ENCODE measurements at places on chromosomes 2 and 18.

- DNase-seq = no peak
Measured at GRCh38 chr2:235433860-235434259, 60.0 kb upstream of the AGAP1 start.

DNA sequence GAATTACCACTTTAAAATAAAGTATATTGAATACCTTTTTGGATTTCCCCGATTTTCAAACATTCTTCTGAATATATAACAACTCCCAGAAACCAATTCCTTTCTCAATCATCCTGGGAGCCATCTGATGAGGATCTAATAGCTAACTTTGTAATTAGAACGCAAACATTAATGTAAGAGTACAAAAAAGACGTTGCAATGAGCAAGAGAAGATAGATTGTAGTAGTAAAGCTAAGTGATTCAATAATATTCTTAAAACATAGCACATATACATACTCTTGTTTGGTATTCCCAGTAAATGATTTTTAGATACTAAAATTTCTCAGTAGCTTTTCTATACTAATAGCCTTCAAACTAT is 1.1 kb downstream of the ABCA12 start:
- DNase-seq = no peak

GRCh38 chr2:204871231-204871953 is 326.1 kb downstream of the PARD3B start:
- no peak for DNase-seq

DNA sequence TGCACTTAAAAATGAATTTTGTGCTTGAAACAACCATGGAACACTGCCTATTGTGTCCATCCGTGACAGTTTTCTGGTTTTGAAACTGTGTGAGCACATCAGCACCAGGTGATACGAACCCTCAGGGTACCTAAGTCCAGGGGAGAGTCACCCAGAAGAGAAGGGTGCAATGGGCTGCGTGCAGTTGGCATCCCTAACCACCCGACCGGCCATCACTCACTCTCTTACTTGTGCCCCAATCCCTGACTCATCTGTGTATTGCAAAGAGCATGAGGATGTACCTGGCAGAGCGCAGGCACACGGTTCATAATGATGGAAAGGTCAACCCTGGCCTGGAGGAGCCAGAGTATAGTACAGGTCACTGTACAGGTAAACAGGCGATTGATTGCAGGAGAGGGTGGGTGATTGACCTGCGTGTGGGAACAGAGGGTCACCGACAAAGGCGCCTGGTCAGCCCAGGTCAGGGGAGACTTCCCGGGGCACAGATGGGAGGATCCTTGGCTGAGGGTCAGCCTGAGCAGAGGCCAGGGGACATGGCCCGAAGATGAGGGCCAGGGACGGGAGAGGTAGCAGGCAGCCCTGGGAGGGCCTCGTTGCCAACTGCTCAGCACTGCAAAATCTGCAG is 160.3 kb downstream of the SEPTIN10 start:
- DNase-seq = no peak

DNA sequence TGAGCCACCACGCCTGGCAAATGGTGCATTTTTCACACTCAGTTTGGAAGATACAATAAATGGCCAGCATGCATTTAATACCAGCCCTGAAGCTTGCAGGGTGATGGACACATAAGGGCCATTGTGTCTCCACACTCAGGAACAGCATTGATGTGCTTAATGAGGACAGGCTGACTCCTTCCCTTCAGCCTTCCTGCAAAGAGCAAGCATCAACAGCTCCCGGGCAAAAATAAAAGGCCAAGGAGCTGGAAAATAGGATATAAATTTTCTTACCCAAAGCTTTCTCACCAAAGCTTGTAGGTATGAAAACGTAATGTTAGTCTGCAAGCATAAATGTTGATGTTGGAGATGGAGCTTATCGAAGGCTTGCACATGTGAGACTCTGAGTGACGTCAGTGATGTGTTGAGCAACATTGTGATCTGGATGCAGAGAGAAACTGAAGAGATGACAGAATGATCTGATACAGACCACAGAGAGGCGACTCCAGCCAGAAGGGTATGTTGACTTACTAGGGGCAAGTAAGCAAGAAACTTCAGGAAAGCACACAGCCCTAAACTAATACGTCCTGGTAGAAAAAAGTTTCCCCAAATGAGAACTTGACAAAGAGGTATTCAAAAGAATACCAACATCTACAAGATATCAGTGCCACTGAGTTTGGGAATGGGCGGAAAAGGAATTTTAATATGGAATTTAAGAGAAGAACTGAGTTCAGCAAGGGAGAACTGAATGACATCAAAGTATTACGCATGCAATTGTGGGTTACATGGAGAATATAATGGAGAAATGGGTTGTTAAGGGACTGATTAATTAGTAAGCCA is 256.5 kb downstream of the TGIF1 start:
- no peak for DNase-seq

DNA sequence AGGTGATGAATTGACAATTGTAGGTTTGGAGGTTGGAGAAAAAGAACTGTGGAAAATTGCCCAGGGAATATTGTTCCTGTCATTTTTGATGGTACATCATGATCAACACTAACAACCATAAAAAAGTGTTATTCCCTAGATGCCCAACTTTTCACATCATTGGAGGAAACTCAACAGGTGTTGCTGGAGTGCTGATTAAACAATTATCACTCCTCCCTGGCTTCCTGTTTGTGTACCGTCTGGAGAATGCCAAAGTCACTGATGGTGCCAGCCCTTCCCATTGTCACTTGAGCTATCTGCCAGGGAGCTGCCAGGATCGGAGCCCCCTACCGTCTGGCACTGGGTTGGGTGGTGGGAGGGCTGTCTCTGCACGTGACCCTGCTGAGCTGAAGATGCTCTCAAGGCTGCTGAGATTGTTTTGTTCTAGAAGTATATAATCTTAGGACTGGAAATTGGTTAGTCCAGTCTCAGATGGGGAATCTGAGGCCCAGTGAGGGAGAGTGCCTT is 156.9 kb downstream of the PRKCE start:
- no peak for DNase-seq

GRCh38 chr18:27062802-27063201 is 122.3 kb downstream of the CHST9 start:
- no peak for DNase-seq

- DNase-seq = no peak
Measured at GRCh38 chr18:5512176-5512575, 31.6 kb downstream of the EPB41L3 start.

DNA sequence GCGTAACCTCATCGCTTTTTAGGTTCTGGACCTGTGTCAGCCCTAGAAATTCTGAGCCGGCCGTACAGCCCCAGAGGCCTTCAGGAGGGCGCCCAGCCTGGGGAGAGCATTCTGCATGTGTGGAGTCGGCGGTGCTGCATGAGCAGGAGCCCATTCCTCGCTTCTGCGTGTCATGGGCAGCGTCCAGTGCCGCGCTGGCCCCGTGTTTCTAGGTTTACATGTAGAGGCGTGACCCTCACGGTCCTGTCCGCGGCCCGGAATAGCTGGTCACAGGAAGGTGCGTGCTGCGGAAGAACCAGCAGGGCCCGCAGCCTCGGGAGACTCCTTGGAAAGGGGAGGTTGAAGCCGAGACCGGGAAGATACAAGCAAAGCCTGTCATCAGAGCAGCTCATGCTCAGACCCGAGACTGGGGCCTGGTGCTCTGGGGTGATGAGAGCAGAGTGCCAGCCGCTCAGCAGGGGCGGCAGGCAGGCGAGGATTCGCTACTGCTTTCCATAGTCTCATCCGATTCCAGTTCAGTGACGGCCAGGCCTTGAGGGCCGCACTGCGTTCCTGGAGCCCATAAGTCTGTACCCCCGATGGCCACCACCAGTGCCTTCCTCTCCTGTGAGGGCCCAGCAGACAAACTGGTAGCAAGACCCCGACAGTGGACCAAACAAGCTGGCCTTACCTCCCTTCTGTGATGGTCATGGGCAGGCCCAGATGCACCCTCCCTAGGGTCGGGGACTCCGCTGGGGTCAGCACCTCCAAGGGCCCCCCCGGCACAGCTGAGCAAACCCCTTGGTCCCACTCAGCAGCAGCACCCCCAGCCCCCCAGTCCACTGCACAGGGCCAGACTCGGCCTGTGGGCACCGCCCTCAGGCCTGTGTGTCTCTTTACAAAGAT is 15.6 kb upstream of the NFATC1 start:
- DNase-seq = no peak

- no peak for DNase-seq
Measured at GRCh38 chr2:40123326-40123725, 328.6 kb downstream of the SLC8A1 start.

- no peak for DNase-seq
Measured at GRCh38 chr2:145601361-145601925, 1081.5 kb upstream of the ZEB2 start.

DNA sequence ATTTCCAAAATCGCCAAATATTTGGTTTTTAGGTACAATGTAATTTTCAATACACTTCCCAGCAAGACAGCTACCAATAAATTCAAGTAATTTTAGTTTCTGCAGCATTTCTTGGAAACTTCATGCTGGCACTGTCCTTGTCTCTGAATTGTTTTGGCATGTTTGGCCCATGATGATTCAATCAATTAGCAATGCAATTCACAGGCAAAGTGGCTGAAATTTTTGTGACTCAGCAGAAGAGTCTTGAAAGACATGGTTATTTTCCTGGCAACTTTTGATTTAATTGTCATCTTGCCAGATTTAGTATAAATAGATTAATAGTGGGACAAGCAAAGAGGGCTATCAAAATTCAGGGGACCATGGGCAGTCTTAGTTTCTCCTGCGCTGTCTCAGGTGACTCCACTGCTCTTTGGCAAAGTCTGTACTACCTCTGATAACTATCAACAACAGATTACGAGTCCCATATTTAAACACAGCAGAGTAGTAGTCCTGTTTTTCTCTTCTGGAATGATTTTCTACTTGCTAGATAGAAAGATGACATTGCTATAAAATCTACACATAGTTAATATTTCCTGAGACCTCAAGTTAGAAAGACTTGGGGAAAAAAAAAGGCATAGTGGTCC is 88.9 kb upstream of the CYP26B1 start:
- no peak for DNase-seq

- no peak for DNase-seq
Measured at GRCh38 chr2:206305523-206306245, 31.2 kb downstream of the ZDBF2 start.

DNA sequence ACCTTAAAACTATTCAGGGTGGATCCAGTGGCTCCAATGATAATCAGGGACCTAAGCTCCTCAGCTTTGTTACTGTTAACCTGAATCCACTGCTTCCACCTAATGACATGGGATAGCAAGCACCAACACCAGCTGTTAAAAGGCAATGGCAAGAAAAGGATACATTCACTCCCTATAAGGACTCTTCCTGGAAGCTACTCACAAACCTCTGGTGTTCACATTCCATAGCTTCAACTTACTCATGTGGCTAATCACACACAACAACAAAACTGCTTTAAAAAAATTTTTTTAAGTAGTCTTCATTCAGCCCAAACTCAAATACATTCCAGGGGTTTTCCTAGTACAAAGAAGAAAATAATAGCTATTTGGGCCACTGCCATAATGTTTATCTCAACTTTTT is 24.5 kb downstream of the ROCK2 start:
- DNase-seq = no peak

DNA sequence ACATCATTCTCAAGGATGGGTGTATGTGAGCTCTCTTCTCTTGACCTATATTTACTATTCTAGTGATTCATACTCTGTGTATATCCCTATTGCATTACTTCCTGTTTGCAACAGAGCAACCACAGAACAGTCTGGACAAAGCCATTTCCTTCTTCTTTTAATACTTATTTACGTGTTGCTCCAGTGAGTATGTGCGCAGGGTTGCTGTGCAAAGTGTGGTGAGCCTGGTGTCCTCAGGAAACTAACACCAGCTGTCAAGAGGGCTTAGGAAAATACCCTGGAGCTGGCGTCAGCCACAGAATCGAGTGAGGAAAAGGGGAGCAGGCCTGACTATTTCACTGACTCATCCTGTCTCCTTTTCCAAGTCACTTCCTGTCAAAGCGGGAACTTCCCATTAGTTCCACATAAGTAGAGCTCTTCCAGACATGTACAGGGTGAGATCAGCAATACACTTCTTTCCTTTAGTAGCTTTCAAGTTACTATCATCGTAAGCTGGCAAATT is 214.1 kb upstream of the COPS8 start:
- DNase-seq = peak; percentile 5

DNA sequence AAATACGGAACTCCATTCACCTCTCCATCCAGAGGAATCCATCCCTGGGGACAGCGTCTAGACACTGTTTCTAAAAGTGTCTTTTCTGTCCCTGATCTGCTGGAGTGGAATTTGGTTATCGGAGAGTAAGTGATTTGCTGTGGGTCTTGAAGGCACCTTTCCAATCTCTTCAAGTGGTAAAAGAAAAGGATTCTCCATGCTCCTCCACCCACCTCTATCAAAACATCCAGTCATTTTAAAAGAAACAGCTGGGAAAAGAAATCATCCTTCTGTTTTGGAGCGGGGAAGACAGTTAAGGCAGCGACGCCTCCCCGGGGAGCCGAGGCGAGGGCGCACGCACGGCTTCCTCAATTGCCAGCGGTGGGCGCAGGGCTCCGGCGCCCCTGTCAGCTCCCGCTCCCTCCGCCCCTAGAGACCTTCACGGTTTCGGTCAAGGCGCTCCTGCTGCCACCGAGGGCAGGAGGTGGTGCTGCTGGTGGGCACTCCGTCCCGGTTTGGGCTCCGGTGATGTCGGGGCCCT is 547 bp downstream of the SLC35F5 start:
- DNase-seq = peak; percentile 48

- no peak for DNase-seq
Measured at GRCh38 chr2:75284345-75284744, 85.0 kb upstream of the TACR1 start.

DNA sequence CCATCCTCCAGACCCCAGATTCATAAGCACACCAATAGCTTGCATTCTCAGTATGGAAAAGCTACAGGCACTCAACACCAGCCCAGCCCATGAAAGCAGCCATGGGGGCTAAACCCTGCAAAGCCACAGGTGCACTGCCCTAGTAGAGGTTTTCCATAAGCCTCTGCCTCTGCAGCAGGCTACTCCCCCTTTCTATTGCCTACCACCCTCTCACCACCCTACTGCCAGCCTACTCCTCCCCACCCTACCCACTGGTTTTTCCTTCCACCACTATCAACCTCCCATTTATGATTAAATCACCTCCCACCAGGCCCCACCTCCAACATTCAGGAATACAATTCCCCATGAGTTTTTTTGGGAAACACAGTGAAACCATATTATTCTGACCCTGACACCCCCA is 96.4 kb upstream of the TEKT4 start:
- no peak for DNase-seq

DNA sequence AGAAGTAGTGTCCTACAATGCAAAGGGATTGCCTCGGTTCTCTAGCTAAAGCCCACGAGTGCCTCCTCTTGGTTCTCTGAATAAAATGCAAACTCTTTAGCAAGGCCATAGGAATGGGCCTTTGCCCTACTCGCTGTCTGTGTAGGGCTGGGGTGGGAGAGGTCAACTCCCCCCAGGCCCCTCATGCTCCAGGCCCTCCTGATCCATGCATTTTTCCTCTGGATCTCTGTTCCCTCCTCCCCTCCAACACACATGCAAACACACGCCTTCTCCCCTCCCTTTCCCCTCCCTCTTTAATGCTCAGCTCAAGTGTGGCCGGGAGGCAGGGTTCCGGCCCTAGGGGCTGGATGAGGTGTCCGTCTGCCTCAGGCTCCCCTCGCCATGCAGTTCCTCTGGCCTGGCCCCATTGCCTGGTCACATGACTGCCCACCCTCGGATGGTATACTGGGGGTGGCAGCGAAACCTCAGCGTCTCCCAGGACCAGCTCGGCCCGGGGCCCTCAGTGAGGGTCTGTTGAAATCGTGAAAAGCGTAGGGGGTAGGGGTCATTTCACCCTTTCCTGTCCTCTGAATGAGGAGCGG is 14.9 kb upstream of the KLF11 start:
- no peak for DNase-seq

Data from stimulated activated CD4-positive, alpha-beta T cell treated with anti-CD3 and anti-CD28 coated beads, Interleukin-2, amount 100 ng/mL, for 24 hours (primary cell).